ENCODE measurements at places on chromosomes 6 and 20. TPM values are rescaled to one million over a fixed set of nuclear protein-coding genes. Genes with fewer than 3 reads are reported as not detected.

The BPI gene
- polyA plus RNA-seq: not detected

The MOXD1 gene
- polyA plus RNA-seq: 311 TPM

The TREM1 gene
- polyA plus RNA-seq: not detected

The CPXM1 gene
- 339 TPM for polyA plus RNA-seq

The SNAP25 gene
- polyA plus RNA-seq: 6.8 TPM

The OTOR gene
- polyA plus RNA-seq: 0.06 TPM

The ZSCAN23 gene
- 12.2 TPM for polyA plus RNA-seq

The GTSF1L gene
- not detected for polyA plus RNA-seq

The OSBPL2 gene
- 34.4 TPM for polyA plus RNA-seq

The GINS1 gene
- polyA plus RNA-seq: 21.2 TPM

The PHF10 gene
- polyA plus RNA-seq: 122 TPM

The IMPG1 gene
- polyA plus RNA-seq: 1.8 TPM

The SLC35A1 gene
- 50.7 TPM for polyA plus RNA-seq

The TRIM40 gene
- polyA plus RNA-seq: 0.14 TPM

The RNF182 gene
- 3.4 TPM for polyA plus RNA-seq

The STMND1 gene
- polyA plus RNA-seq: 0.10 TPM

The SMPDL3A gene
- polyA plus RNA-seq: 23.6 TPM

The TAAR2 gene
- polyA plus RNA-seq: not detected

The BPIFA1 gene
- polyA plus RNA-seq: not detected

The TNNC2 gene
- 0.22 TPM for polyA plus RNA-seq

The CLDN20 gene
- polyA plus RNA-seq: 0.87 TPM

The F13A1 gene
- 15.4 TPM for polyA plus RNA-seq

The LST1 gene
- polyA plus RNA-seq: 4.6 TPM

The RGS17 gene
- polyA plus RNA-seq: 2.9 TPM

The AGER gene
- polyA plus RNA-seq: 21.4 TPM

The PSORS1C2 gene
- not detected for polyA plus RNA-seq

The KHDRBS2 gene
- 2.1 TPM for polyA plus RNA-seq

The BPIFB1 gene
- 0.05 TPM for polyA plus RNA-seq

The ECT2L gene
- 0.60 TPM for polyA plus RNA-seq

The FAM184A gene
- 11.8 TPM for polyA plus RNA-seq

The ZNFX1 gene
- polyA plus RNA-seq: 15.7 TPM

The SLA2 gene
- 0.46 TPM for polyA plus RNA-seq

The ARMC2 gene
- 12.8 TPM for polyA plus RNA-seq

The CAP2 gene
- polyA plus RNA-seq: 12.6 TPM

The BMP5 gene
- 3.6 TPM for polyA plus RNA-seq

The HCRTR2 gene
- 0.42 TPM for polyA plus RNA-seq

The MOG gene
- not detected for polyA plus RNA-seq

The PDYN gene
- 0.66 TPM for polyA plus RNA-seq

The C6orf163 gene
- 2.0 TPM for polyA plus RNA-seq

The GRM4 gene
- 0.45 TPM for polyA plus RNA-seq

The MCCD1 gene
- 27.9 TPM for polyA plus RNA-seq

The SMPD2 gene
- polyA plus RNA-seq: 14.4 TPM

The TCP11 gene
- 2.7 TPM for polyA plus RNA-seq

The GABRR1 gene
- 1.3 TPM for polyA plus RNA-seq

Data from right renal pelvis (tissue), 4 donors.